Breast epithelium (tissue), 4 donors: ENCODE measurements at places on chromosomes 7 and 10. TPM values are rescaled to one million over a fixed set of nuclear protein-coding genes. Genes with fewer than 3 reads are reported as not detected.

Gene CPA1
- total RNA-seq, result 0.96 TPM

DNA sequence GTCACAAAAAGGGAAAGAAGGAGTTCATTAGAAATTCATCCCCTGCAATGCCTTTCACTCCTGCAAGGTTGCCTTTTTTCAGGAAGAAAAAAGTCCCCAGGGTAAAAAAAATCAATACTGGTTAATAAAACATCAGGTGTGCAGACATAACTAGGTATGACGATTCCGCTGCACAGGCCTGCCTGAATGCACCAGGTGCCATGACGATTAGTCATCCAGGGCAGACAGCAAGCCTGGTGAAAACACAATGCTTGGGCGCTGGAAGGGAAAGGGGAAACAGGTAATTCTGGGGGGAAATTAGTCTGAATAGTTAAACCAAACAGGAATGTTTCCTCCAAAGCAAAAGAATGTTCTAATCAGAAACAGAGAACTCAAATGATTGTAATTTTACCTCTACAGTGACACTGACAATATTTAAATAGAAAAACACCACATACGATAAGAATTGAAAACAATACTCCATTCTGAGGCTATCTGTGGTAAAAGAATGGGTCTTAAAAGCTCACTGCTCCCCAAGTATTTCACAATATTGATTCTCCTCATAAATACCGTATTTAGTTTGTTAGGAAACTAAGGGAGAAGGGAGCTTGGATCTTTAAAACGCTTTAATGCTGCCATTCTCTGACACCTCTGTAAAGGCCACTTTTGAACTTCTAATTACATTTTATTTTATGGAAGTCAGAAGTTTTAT is 45.2 kb downstream of the VPS41 start:
- no peak for DNase-seq

- DNase-seq, result no peak
These were observed 58.5 kb downstream of the NKX6-2 start for GRCh38 chr10:132727411-132727810.

GRCh38 chr7:85573844-85574243 is 387.0 kb upstream of the SEMA3D start:
- no peak for DNase-seq

GRCh38 chr10:51124852-51125251 is 50.6 kb downstream of the PRKG1 start:
- no peak for DNase-seq

Gene CALML3
- total RNA-seq, result 13.5 TPM

- DNase-seq, result no peak
These were observed 468.5 kb downstream of the LRMDA start for GRCh38 chr10:75899816-75900390.

Gene GSDME
- total RNA-seq, result 12.3 TPM

- DNase-seq, result no peak
These were observed 13.7 kb upstream of the HOXA13 start for GRCh38 chr7:27213433-27214238.

Gene CUBN
- 5.7 TPM for total RNA-seq

GRCh38 chr7:105524840-105525239 is 2.8 kb upstream of the PUS7 start:
- DNase-seq, result no peak

Gene CALCR
- 0.15 TPM for total RNA-seq

- no peak for DNase-seq
These were observed 35.7 kb downstream of the POLR3A start for GRCh38 chr10:77993620-77994019.

Gene TMEM139
- total RNA-seq, result 1.4 TPM

GRCh38 chr10:70669732-70670317 is 2.5 kb upstream of the ADAMTS14 start:
- DNase-seq, result no peak

GRCh38 chr10:44478040-44478439 is 93.1 kb upstream of the CXCL12 start:
- DNase-seq, result no peak

- DNase-seq, result peak; percentile 39
These were observed 45.1 kb upstream of the INPP5A start for GRCh38 chr10:132492323-132493025.

Gene TMEM176B
- 105 TPM for total RNA-seq

GRCh38 chr7:134639683-134640279 is 6.9 kb upstream of the BPGM start:
- no peak for DNase-seq

GRCh38 chr7:6375348-6376101 is 72.2 kb downstream of the DAGLB start:
- DNase-seq, result no peak

Gene ARHGEF5
- 31.8 TPM for total RNA-seq

GRCh38 chr7:28572321-28573058 is 160.2 kb downstream of the CREB5 start:
- no peak for DNase-seq

DNA sequence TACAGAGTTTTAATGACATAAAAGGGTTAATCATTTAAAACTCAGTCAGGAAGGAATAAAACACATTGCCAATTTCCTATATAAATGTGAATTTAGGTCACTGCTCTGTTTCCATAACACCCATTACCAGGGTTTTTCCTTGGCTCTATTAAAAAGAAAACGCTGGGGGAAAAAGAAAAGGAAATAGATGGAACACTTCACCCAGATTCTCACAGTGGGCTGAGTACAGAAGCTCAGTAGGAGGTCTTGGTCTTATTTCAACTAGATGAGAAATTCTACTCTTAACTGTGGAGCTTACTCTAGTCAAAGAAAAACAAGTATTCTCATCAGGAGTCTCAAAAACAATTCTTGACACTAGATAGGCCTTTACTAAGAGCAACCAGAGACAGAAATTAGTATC is 36.5 kb downstream of the GLUD1 start:
- DNase-seq, result no peak

GRCh38 chr7:16084370-16084769 is 337.0 kb downstream of the CRPPA start:
- DNase-seq, result no peak

Gene HOXA2
- 0.80 TPM for total RNA-seq

GRCh38 chr7:50156706-50157105 is 63.7 kb upstream of the ZPBP start:
- DNase-seq, result no peak

Gene NPC1L1
- total RNA-seq, result 0.33 TPM

DNA sequence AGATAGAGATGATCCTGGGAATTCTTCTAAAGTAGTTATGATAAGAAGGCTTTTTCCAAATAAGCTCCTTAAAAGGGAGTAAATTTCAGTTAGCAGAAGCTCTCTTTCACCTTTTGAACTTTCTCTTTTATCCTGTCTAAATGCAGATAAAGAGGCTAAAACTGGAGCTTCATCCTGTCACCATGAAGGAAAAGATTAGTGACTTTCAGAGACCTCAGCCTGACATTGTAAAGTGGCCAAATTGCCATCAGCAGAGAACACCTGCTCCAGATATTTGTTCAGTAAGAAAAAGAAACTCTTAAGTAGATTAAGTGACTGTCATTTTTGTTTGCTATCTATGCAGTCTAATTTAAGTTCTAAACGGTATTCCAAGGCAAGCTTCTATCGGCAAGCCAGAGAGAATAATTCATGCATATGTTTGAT is 18.3 kb downstream of the VWDE start:
- no peak for DNase-seq

DNA sequence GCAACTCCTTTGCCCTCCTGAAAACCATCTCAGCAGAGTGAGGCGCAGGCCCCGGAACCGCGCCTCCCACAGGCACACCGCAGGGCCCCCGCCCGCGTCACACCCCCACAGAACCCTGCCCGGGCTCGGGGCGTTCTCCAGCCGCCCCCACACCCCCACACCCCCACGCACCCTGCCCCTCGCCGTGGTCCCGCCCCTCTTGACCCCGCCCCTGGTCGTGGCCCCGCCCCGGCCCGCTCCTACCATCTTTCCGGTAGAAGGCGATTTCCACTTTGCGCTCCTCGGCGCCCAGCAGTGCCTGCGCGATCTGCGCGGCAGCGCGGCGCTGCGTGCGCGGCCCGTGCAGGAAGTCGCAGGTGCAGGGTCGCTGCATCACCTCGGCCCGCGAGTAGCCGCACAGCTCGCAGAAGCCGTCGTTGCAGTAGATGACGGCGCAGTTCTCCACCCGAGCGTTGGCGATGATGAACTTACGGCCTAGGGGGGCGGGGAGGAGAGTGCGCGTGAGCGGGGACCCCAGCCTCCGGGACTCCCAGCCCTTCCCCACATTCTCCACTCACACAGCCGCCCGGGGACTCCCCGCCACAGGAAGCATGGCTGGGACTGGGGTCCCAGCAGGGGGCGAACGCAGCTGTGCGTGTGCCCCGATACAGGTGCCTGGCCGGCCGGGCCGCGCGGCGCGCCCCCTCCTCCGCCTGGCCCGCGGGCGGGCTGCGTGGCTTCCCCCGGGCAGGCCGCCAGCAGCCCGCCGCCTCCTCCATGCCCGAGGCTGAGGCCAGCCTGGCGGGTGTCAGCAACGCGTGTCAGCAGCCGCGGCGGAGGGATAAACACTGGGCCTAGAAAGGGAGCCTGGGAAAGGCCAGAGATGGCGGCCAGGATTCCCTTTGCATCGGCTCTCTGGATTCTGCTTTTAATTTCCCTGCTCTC is 3.4 kb downstream of the KCNH2 start:
- no peak for DNase-seq

- DNase-seq, result no peak
These were observed 472.7 kb upstream of the GALNT17 start for GRCh38 chr7:70659263-70659662.

Gene PRSS37
- not detected for total RNA-seq

- DNase-seq, result no peak
These were observed 104.3 kb upstream of the LANCL2 start for GRCh38 chr7:55260676-55261385.

DNA sequence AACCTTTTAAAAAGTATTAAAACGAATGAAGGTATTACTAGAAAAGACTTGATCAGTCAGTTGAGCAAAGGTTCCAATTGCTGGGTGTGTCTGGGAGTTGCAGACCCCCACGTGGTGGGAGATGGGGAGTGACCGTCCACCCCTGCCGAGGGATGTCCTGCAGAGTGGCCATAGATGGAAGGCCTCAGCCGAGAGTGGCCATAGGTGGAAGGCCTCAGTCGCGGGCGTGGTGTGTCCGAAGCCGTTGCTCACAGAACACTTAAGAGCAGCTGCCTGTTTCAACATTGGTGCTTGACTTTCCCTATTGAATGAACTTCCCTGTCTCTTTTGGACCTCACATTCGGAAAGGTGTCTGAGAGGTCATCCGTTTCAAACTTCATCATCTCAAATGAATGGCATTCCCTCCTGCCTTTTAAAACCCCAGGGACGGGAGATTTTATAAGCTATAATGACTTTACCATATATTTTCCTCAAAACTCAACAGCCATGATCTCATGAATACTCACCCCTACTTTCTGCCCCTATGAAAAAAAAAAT is 69.4 kb downstream of the CAMK1D start:
- DNase-seq, result no peak

DNA sequence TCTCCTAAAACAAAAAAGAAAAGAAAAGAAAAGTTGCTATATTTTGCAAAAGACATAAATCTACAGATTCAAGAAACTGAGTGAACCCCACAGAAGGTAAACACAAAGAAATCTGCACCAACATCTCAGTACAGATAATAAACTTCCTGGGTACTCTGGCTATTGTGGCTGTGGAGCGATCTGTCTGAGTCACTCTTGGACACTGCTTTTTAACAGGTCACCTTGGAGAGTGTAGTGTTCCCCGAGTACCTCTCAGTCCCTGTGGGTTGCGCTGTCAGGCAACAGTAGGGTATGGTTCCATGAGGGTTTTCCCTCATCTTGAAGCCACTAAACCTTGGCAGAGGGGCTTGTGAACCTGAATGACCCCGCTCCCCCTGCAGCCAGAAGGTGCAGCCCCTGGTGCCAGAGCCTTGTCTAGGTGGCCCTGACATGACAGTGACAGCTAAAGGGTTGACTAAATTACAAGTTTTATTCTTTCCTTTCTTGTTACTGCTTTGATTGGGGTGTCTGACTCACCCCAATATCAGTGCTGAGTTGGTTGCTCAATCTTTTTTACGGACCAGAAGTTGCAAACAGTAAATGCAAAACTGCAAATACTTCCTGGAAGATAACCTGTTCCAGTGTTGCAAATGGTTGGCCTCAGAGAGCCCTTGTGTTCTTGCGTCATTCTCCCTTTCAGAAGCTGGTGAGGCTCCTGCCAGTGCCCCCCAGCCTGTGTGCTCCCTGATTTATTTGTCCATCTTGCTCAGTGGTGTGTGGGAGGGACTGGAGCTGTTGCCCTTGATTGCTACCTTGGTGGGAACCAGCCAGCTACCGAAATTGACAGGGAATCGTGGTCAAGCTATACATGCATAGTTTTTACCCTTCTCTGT is 30.6 kb downstream of the POR start:
- DNase-seq, result no peak

DNA sequence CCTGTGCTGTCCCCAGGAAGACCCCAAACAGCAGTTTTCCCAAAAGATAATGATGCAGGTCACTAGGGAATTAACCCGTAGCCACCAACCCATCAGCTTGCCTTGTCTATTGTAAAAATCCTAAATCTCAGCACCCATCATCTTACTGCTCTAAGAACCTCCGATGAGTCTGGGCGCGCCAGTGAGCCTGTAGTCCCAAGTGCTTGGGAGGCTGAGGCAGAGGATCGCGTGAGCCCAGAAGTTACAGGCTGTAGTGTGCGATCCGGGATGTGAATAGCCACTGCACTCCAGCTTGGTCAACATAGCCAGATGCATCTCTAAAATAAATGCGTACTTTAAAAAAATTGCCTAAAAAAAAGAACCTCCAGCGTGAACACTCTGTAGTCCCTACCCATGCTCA is 951 bp downstream of the AS3MT start:
- no peak for DNase-seq

- no peak for DNase-seq
These were observed 1.9 kb upstream of the SGMS1 start for GRCh38 chr10:50625649-50626132.

- DNase-seq, result no peak
These were observed 83.8 kb downstream of the CPEB3 start for GRCh38 chr10:92207061-92207460.

- DNase-seq, result no peak
These were observed 18.2 kb downstream of the WAC start for GRCh38 chr10:28551086-28551485.

- DNase-seq, result no peak
These were observed 156.1 kb upstream of the NPY start for GRCh38 chr7:24127930-24128329.

DNA sequence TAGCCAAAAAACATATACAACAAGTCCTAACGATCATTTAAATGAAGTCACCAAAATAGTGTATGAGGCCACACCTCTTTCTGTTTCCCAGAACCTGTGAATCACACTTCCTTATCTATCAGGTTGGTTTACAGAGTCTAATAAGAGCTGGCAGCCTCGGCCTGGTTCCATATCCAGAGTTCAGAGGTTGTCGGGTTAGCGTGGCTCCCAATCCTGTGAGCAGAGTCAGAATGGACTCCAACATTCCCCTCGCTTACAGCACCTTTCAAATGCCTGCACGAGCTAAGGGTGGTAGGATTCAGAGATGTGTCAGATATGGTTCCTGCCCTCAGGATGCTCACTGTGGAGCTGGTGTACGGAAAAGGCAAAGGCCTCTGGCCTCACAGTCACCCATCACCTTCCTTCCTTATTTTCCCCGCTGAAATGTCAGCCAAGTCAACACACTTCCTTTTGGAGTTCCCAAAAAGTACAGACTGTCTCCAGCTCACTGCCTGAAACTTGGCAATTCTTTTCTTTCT is 6.0 kb downstream of the IL15RA start:
- DNase-seq, result no peak
